ENCODE measurements at places on chromosomes 5 and 9.

- DNase-seq = peak; percentile 75
Measured at GRCh38 chr5:31186672-31187267, 6.7 kb upstream of the CDH6 start.

DNA sequence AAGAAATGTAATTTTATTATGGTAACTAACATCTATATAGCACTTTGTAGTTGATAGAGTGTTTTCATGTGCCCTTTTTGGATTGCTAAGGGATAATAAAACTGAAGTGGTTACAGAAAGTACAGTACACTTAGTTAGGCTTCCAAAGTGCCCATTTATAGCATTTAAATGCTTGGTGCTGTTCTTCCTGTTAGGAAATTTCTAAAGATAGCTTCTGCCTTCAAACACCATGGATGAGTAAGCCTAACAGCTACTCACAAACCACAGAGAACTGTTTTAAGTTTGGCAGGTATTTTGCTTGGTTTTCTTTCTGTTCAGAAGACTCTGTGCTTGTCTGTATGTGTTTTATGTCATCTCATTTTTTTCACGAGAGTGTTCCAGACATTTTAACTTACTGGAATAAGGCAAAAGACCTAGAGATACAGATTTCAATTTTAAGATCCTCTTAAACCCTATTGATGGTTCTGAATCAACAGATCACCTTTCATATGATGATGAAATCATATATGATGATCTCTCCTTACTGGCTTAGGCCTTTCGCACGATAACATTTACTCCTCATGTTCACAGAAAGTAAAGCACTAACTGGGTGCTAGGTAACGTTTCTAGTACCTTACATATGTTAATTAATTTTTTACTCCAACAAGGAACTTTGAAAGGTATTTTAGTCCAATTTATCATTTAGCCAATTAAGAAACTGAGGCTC lies 4.4 kb downstream of the RIMOC1 start:
- no peak for DNase-seq

GRCh38 chr9:26264709-26265601 lies 586.7 kb upstream of the TUSC1 start:
- no peak for DNase-seq

- DNase-seq = no peak
Measured at GRCh38 chr9:33125871-33126823, 41.0 kb downstream of the B4GALT1 start.

DNA sequence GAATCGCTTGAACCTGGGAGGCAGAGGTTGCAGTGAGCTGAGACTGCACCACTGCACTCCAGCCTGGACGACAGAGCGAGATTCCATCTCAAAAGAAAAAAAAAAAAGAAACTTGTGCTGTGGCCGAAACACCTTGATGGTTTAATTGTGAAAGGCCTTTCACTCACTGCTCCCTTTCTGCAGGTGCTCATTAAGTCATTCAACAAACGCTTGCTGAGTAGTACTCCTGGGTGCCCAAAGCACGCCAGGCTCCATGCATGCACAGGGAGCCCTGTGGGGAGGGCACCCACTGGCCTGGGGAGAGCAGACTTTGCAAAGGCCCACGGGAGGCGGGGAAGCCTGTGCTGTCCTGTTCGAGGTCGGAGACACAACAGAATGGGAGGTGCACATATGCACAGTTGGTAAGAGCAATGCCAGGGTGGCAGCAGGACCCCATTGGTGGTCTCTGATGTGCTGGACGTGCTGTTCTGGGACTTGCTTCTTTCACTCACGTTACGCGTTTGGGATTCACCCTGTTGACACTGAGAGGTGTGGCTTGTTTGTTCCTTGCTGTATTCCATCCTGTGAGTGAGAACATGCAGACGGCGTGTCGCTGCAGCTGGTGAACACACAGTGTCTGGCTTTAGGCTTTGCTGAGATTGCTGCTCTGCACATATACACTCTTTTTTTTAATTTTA lies 3.0 kb upstream of the ENTPD2 start:
- DNase-seq = no peak

DNA sequence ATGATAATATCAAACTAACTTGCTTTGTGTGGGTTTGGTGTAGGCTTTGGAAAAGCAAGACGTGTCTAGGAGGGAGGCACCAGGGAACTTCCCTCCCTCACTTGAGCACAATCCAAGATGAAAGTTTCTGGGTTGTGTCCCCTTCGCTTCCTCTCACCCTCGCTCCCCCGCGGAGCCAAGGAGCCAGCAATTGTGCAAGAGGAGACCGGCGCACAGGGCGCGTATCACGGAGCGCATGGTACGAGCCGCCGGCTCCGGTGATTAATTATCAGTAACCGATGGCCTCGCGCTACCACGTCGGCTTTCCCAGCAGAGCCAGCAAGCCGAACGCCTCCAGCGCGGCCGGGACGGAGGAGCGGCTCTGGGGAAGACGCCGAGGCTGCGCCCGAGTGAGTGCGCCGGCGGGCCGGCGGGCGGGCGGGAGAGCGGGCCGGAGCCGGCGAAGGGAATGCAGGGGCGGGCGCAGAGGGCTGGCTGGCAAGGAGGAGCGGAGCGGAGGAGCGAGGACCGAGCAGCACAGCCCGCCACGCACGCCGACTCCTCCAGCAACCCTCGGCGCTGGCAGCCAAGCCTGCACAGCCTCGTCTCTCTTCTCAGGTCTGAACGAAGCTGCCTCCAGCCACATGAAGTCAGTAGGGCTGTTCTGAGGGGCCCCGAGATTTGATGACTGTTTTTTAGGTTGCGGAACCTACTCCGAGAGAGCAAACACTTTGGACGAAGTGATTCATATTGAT lies 143.6 kb downstream of the BNC2 start:
- no peak for DNase-seq

DNA sequence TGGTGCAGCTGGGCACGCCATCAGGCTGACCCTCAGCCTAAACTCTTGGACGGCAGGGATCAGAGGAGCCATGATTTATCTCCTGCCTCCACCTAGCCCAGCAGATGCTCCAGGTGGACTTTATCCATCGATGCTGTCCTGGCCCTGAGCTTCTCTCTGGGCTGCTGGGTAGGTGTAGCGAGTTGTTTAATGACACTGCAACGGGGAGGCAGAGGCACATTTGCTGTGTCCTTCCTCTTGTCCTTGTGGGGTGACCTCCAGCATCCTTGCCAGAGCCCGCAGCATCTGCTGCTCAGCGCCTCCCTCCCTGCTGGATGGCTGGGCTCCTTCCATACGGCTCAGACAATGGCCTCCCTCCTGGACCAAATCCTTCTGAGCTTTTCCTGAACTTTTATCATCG lies 103.1 kb upstream of the IRX4 start:
- no peak for DNase-seq

DNA sequence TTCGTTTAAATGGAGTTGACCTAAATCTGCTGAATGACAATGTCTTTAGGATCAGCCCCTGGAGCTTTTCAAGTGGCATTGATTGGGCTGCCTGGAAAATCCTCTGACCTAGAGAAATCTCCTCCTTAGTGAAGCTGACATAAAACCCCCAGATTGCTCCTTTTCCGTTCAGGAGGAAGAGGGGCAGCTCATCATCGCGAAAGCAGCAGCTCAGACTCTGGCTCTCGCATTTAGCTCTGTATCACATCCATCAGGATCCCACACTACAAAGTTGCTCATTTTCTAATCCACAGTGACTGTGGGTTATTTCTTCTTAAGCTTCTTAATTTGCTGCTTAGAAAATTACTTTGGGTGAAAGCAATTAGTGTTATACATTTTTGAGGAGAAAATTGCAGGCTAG lies 373.7 kb downstream of the ENC1 start:
- DNase-seq = no peak
